ENCODE measurements at places on chromosomes 16 and 17. TPM values are rescaled to one million over a fixed set of nuclear protein-coding genes. Genes with fewer than 3 reads are reported as not detected.

Gene KRT38
- polyA plus RNA-seq = not detected

Gene CACNB1
- polyA plus RNA-seq = 3.4 TPM

Gene ZSCAN10
- not detected for polyA plus RNA-seq

Gene PROCA1
- 2.5 TPM for polyA plus RNA-seq

Gene CCDC40
- polyA plus RNA-seq = 8.2 TPM

Gene TEX14
- polyA plus RNA-seq = 0.08 TPM

Gene SMIM5
- polyA plus RNA-seq = 0.15 TPM

Gene OR1A1
- polyA plus RNA-seq = not detected

Gene PRR15L
- polyA plus RNA-seq = 0.88 TPM

Gene STAT5A
- 4.0 TPM for polyA plus RNA-seq

Gene MATCAP1
- 20.8 TPM for polyA plus RNA-seq

Gene NOL3
- polyA plus RNA-seq = 38.5 TPM

Gene KCNJ2
- 0.17 TPM for polyA plus RNA-seq

Gene SLC5A10
- 0.15 TPM for polyA plus RNA-seq

Gene ESRP2
- 0.07 TPM for polyA plus RNA-seq

Gene GRAPL
- 0.36 TPM for polyA plus RNA-seq

Gene CD300LB
- polyA plus RNA-seq = not detected

Gene TAC4
- not detected for polyA plus RNA-seq

Gene PDIA2
- 0.52 TPM for polyA plus RNA-seq

Gene CPNE7
- 55.2 TPM for polyA plus RNA-seq

Gene NHLRC4
- 0.08 TPM for polyA plus RNA-seq

Gene SCGB1C2
- polyA plus RNA-seq = not detected

Gene MYBBP1A
- polyA plus RNA-seq = 103 TPM

Gene CMTM2
- polyA plus RNA-seq = 0.09 TPM

Gene MYOCD
- polyA plus RNA-seq = 7.1 TPM

Gene SOX15
- polyA plus RNA-seq = 0.30 TPM

Gene ZFP3
- 1.6 TPM for polyA plus RNA-seq

Gene GAS2L2
- polyA plus RNA-seq = 0.15 TPM

Gene RAP1GAP2
- 8.3 TPM for polyA plus RNA-seq

Gene GPR139
- not detected for polyA plus RNA-seq

Measured in A549 (cell line).